ENCODE measurements at places on chromosomes 12 and 14. TPM values are rescaled to one million over a fixed set of nuclear protein-coding genes. Genes with fewer than 3 reads are reported as not detected.

Gene IQSEC3
- 8.0 TPM for total RNA-seq

DNA sequence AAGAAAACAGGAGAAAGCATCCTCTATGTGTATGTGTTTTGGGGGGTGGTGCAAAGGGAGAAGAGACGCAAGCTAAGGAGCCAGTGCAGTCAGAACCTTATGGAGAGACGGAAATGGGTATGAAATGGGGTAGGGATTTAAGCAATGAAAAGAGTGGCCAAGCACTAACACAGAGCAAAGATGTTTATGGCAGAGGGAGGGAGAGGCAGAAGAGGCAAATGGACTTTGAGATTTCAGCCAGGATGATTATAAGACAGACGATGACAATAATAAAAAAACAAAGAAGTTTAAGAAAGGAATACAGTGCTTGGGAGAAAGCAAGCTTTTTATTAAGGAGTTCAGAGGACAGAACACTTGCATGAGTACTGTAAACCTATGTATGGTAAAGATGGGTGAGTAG, 44.6 kb downstream of the DCAF5 start:
- no peak for DNase-seq

GRCh38 chr12:103817791-103818190, 23.2 kb downstream of the NT5DC3 start:
- DNase-seq: no peak

GRCh38 chr12:98470469-98471082, 44.8 kb upstream of the TMPO start:
- no peak for DNase-seq

All from activated naive CD8-positive, alpha-beta T cell treated with anti-CD3 and anti-CD28 coated beads, Interleukin-2, amount 10 ng/mL, durations not matched to agents 7 days and 5 days (primary cell).